ENCODE measurements at places on chromosomes 5 and 9. TPM values are rescaled to one million over a fixed set of nuclear protein-coding genes. Genes with fewer than 3 reads are reported as not detected.

- H3K4me1 ChIP-seq: no peaks in the 10 kb centered on the region
- H3K27me3 ChIP-seq: no peaks in the 10 kb centered on the region
- H3K4me3 ChIP-seq: no peak overlapping the region
- H3K36me3 ChIP-seq: no peaks in the 10 kb centered on the region
- DNase-seq: peak; percentile 30
These were observed 136.3 kb upstream of the RASEF start for GRCh38 chr9:83199240-83199639.

GRCh38 chr9:37921546-37922300, 17.8 kb upstream of the SLC25A51 start:
- H3K27me3 ChIP-seq: no peaks in the 10 kb centered on the region
- H3K36me3 ChIP-seq: no peaks in the 10 kb centered on the region
- DNase-seq: no peak
- H3K4me1 ChIP-seq: no peaks in the 10 kb centered on the region

DNA sequence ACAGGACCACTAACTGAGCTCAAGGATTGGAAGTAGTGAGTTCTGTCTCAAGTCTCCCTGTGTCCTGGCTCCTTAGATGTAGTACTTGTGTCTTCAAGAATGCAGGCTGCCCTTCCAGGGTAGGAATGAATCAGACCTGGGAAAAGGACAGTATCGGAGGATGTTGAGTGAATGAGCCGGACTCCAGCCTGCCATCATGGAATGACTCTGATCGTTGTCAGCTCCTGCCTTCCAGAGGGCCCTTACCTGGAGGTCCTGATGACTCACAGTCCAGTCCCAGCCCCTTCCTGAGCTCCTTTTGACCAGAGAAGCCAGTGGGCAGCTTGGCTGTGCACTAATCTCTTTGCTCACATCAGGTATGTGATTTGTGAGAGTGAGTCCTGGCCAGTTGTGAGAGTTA, 161.1 kb downstream of the TRPM6 start:
- no peak for DNase-seq
- H3K4me3 ChIP-seq: no peak overlapping the region
- no peaks in the 10 kb centered on the region for H3K4me1 ChIP-seq
- H3K27me3 ChIP-seq: no peaks in the 10 kb centered on the region
- no peak overlapping the region for H3K27ac ChIP-seq

GRCh38 chr5:124195411-124195810, 551.0 kb downstream of the ZNF608 start:
- H3K27me3 ChIP-seq: no peaks in the 10 kb centered on the region
- no peak for DNase-seq
- no peaks in the 10 kb centered on the region for H3K4me1 ChIP-seq
- no peak overlapping the region for H3K27ac ChIP-seq

Gene SCGB3A2
- total RNA-seq: not detected

Gene CCL27
- not detected for total RNA-seq

Gene PLPP7
- total RNA-seq: 0.11 TPM
